Cortex of kidney (tissue), 1 donor: ENCODE measurements at places on chromosomes 6 and 20.

DNA sequence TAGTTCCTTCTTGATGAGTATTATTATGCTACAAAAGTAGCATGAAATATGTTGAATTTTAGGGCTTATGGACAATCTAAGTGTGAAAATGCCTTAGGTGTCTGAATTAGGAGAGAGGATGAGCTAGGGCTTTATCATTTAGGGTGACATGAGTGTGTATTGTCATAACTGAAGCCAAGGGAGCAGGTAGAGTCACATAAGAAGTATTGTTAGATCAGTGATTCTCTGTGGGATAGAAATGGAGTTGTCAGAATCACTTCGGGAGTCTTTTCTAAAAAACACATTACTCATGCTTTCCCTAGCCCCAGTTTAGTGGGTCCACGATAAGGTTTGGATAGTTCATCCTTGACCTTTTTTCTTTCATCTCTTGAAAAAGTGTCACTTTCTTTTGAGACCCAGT is 16.4 kb downstream of the ZFAND3 start:
- DNase-seq, result no peak

GRCh38 chr6:90485635-90486277 is 101.1 kb downstream of the MAP3K7 start:
- no peak for DNase-seq

- DNase-seq, result no peak
Measured at GRCh38 chr20:56117350-56117749, 112.0 kb upstream of the CBLN4 start.

GRCh38 chr6:53280207-53280606 is 68.5 kb downstream of the ELOVL5 start:
- DNase-seq, result no peak

DNA sequence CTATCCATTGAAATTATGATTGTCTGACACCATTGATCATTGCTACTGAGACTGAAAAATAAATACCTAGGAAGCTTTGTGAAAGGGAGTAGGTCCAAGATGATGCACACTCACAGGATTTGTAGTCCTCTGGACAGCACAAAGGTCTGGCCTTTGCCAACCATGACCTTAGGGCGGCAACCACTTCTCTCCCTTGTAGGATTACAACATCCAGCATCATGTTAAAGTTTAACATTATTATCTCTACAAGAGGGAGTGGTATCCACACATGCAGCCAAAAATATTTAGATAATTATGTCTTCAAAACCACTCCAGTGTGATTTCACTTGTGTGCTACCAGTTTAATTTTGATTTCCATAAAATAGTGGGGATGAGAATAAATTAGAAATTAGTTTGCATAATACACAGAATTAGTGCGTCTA is 51.1 kb upstream of the NHSL1 start:
- no peak for DNase-seq

DNA sequence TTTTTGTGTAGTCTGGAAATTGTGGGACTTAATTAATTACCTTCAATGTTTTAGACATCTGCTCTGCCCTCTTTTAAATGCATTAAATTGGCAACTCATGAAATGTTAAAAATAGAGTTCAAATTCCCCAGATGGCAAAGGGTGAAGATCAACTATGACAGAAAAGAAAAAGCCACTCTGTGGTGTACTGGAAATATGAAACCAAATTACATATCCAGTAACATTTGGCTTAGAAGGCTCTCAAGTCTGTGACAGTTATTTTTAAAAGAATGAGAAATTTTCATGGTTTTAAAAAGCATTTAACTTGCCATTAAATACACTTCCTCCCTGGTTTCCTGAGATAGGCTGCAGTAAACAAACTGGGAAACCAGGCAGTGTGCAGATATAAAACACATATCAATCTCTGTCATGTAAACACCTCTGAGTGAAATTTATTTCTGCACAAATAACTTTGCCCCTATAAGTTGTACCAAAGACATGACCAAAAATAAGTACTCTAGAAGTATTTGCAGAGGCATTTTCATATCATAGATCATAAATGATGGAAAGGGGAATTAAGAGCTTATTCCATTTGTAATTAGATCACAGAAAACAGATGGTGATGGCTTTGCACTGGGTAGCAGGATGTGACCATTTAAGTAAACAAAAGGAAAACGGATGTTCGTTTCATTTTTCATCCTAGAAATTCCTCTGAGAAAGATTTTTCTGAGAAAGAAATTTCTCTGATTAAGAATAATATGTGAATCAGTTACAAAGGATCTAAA is 360.1 kb downstream of the SAMD5 start:
- DNase-seq, result no peak

- no peak for DNase-seq
Measured at GRCh38 chr6:12068899-12069557, 56.9 kb downstream of the HIVEP1 start.

GRCh38 chr6:1940381-1940780 is 305.0 kb downstream of the GMDS start:
- no peak for DNase-seq

DNA sequence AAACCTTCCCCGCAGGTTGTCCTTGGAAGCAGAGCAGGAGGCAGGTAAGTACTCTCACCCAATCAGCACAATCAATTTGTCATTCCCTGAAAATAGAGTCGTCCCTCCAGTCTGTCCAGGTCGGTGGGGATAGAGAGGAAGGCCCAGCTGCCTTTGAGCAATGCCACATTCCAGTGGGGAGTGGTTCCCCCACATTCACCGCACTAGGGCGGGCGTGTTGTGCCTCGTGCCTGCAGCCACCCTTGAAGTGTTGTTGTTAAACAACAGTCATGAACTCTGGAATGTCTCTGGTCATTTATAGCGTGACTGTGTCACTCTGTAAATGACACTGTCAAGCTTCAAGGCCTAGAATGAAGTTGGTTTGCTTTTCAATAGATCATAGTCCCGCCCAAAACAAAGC is 33.4 kb downstream of the PRDM1 start:
- no peak for DNase-seq

DNA sequence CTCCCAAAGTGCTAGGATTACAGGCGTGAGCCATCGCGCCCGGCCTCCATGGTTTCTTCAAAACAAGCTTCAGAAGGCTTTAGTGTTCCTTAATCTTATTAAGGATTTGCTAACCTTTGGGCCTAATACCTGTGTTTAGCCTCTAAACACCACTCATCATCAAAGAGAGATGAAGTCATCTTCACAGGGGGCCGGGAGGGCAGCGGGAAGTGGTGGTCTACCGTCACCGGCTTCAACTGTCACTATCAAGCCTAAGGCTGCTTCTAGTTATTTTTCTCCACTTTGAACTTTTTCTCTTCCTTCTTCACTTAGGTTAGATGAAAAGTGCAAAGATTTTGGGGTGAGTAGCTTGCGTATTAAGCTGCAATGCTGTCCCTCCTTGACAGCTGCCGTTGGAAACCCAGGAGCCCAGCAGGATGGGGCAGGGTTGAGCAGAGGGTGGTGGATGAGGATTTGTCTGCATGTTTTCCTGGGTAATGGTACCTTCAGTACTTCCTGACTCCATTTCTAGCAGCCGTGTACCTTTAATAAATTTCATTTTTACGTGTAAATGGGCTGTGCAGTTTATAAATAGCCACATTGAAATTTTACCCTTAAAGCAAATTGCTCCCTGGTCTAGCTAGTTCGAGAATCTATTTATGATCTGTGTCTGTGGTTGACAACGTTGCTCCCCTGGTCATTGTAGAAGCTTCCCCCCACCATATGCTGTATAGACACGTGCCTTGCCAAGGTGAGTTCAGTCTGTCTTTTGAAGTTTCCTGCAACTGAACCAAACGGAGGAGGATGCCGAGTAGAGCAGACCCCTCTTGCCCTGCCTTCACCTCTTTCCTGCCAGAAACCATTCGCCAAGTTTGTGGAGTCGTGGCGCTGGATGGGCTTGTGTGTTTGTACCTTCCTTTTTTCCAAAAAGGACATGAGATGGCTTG is 64.8 kb downstream of the SYNJ2 start:
- DNase-seq, result no peak

DNA sequence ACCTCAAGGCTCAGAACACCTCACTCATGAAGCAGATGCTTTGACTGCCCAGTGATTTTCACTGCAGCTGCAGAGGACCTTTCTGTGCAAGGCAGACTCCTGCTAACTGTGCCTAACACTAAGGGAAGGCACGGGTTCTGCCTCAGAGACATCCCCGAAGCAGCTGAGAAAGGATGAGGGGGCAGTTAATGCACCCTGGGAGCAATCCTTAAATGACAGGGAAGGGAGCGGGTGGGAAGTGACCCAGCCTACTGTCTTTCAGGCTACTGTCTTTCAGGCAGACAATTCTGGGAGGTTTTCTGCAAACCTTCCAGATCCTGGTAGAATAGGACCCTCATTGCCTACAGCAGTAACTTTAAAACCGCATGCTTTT is 55.3 kb downstream of the NDUFAF5 start:
- no peak for DNase-seq

DNA sequence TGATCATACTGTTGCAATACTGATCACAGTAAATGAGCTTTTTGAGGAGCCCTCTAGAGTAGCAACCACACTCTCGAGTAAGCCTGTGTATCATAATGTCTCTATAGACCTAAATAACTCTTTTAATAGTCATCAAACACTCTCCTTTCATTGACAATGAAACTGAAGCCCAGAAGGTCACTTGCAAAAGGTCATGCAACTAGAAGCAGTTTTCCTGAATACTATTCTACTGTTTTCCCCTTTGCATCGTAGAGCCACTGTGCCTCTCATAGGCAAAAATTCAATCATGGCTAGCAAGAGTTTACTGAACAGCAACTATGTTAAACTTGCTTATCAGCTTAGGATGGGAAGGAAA is 105.3 kb downstream of the HIVEP2 start:
- no peak for DNase-seq

- no peak for DNase-seq
Measured at GRCh38 chr20:41480054-41480770, 113.6 kb upstream of the EMILIN3 start.

DNA sequence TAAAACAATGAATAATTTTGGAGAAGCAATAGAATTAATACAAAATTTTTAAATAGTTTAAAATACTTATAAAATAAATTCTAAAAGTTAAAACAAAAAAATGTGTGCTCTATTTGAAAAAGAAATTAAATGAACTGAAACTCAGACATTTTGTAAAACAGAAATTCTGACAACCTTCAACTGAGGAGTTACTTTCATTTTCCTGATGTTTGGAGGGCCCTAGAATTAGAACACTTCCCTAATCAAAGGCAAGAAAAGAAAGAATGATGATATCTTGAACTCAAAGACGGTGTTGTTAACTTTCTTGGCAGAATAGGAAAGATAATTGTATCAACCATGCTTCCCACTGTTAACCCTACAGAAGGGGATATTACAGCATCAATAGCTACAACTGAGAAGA is 27.9 kb downstream of the SNX14 start:
- no peak for DNase-seq

DNA sequence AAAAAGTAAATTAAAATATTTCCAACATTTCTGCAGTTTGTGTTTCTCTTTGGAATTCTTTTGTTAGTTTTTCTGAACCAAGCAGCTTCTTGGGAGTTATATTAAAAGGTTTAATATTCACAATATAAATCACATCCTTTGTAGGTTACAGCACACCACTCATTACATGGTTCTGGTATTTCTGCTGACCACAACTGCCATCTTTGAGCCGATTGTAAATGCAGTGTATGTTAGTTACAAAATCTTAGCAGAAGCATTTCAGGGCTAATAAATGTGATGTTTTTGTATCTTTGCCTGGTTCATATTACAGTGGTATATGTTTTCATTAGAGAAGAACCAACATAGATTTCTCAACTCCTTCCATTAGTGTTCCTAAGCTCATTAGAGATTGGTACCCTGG is 19.1 kb upstream of the TSHZ2 start:
- DNase-seq, result no peak

GRCh38 chr20:19673575-19673974 is 84.5 kb upstream of the RIN2 start:
- DNase-seq, result no peak

DNA sequence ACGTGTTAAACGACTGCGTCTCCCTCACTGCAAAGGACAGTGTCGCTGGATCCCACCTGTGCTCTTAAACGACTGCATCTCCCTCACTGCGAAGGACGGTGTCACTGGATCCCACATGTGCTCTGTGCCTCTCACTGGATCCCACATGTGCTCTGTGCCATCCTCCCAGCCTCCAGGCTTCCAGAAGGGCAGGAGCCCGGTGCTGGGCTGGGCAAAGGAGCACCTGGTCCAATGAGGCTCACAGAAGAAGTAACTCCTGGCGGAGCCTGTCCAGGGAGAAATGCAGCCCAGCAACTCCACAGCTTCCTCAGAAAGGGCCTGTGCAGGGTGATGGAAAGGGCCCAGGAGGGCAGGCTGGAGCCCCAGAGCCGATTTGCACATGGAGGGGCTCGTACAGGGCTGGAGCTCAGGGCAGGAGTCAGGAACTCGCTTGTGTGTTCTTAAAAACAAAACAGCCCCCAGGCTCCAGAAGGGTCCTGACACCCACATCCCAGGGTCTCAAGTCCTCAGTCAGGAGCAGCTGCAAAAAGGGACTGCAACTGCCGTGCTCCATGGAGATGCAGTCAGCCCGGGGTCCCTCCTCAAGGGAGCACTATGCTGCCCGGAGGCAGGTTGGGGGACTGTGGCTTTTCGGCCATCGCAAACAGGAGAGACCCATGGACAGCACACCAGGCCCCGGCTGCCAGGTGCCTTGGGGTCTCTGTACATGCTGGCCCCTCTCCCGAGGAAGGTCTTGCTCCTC is 52.7 kb downstream of the DLL1 start:
- DNase-seq, result no peak

DNA sequence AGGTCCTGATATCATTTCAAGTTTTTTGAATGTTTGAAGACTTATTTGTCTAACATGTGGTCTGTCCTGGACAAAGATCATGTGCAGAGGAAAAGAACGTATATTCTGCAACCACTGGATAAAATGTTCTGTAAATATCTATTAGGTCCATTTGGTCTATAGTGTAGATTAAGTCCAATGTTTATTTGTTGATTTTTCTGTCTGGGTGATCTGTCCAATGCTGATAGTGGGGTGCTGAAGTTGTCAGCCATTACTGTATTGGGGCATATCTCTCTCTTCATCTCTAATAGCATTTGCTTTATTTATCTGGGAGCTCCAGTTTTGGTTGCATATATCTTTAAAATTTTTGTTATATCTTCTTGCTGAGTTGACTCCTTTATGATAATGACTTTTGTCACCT is 258.4 kb upstream of the CITED2 start:
- no peak for DNase-seq

DNA sequence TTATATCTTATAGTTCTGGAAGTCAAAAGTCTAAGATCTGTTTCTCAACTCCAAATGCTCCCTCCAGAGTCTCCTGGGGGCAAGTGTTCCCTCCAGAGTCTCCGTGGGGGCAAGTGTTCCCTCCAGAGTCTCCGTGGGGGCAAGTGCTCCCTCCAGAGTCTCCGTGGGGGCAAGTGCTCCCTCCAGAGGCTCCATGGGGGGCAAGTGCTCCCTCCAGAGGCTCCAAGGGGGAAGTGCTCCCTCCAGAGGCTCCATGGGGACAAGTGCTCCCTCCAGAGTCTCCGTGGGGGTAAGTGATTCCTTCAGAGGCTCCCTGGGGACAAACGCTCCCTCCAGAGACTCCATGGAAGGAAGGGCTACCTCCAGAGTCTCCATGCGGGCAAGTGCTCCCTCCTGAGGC is 34.0 kb upstream of the THBS2 start:
- no peak for DNase-seq

DNA sequence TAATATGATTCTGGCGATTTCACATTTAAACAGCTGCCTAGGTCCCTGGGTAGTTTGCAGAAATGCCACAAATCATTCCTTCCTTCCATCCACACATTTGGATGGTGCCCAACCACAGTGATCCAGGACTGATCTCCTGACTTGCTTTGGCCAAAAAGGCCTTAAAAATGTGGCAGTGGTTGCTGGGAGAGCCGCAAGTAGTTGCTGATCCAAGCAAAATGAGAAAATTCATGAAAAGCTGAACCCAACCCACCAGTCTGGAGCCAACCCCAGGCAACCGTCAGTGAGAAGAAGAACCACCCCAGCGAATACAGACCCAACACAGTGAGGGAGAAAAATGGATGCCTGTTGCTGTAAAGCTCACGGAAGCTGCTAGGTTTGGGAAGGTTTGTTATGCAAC is 25.1 kb downstream of the RALGAPA2 start:
- no peak for DNase-seq
